ENCODE measurements at places on chromosomes 1 and 21. TPM values are rescaled to one million over a fixed set of nuclear protein-coding genes. Genes with fewer than 3 reads are reported as not detected.

Gene RC3H1
- polyA plus RNA-seq: 13.1 TPM

Gene FCN3
- polyA plus RNA-seq: 1.9 TPM

Gene TTC24
- 1.2 TPM for polyA plus RNA-seq

Gene AGL
- 30.3 TPM for polyA plus RNA-seq

Gene ZBTB48
- 26.6 TPM for polyA plus RNA-seq

Gene PADI2
- polyA plus RNA-seq: 2.6 TPM

Gene CFAP107
- polyA plus RNA-seq: 0.82 TPM

Gene ADAMTS5
- 23.0 TPM for polyA plus RNA-seq

Gene ANKRD35
- polyA plus RNA-seq: 2.2 TPM

GRCh38 chr1:77961392-77961791 is 17.5 kb downstream of the FUBP1 start:
- DNase-seq: no peak

GRCh38 chr1:90198616-90199332 is 203.9 kb downstream of the ZNF326 start:
- no peak for DNase-seq

DNA sequence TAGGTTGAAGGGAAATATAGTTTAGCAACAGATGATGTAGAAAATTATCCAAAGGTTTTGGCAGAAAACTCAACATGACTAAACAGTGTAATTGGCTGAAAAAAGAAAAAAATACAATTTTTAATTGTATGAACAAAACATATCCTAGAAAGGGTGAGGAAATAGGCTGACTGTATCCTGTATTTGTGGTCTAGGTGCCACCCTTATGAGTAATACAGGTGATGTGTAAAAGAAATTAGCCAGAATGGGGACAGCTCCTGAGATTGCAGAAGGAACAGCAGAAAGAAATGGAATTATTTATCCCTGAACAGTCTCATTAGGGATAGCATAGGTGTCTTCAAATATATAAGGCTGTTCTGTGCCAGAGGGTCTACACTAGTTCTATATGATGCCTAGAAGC is 24.6 kb downstream of the DNASE2B start:
- DNase-seq: no peak

DNA sequence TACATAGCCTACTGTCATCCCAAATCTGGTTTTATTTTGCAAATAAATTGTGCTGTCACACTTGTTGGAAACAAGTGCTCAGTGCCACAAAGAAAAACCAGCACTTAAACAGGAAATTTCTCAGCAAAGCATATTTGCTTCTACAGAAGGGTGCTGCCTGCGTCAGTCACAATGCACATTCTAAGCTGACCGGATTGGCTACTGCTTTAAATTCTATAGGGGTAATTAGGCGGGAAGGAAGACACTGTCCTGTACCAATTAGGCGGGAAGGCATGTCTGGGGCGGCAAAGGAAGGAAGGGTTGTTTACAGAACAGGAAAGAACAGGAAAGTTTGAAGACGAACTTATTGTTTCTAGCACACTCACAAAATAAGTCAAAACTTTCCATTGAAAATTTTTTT is 2.8 kb downstream of the IFI16 start:
- no peak for DNase-seq

DNA sequence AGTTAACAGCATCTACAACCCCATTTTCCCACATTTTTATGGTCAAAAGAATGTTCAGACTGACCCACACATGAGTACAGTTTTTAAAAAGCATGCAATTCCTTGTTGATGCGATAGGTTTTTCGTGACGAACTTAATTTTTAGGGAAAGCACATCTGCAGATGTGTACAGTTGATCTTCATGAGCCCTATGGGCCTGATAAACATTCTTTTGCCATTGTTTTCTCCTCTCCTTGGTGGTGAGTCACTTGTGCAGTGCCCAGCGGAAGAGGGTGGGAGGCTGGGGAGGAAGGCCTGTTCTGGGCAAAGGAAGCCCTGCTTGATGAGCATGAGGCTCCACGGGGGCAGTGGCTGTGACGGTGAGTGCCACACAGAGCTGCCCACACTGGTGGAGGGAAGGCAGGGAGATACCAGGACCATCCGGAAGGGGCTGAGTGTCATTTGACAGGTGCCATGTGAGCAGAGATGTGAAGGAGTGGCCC is 5.3 kb downstream of the ARF1 start:
- DNase-seq: no peak

- DNase-seq: no peak
These were observed 34.3 kb downstream of the SSBP3 start for GRCh38 chr1:54371942-54372275.

GRCh38 chr1:109214695-109215623 is 1.2 kb downstream of the SARS1 start:
- DNase-seq: no peak

DNA sequence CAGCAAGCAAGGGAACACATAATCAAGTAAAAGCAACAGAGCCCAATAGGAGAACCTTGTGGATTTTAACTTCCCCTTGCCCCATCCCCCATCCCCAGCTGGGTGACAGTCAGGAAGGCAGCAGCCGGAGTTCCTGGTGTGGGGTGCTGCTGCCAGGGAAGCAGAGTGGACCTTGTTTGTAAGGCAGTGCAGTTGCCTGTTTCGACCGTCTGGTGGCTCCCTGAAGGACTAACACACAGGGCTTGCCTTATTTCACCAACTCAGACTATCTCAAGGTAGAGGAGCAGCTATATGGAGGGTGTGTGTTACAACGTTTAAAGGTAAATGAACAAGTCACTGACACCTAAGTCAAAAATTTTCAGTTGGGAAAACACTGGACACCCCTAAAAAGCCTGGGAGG is 6.6 kb downstream of the KRTAP10-8 start:
- DNase-seq: no peak

DNA sequence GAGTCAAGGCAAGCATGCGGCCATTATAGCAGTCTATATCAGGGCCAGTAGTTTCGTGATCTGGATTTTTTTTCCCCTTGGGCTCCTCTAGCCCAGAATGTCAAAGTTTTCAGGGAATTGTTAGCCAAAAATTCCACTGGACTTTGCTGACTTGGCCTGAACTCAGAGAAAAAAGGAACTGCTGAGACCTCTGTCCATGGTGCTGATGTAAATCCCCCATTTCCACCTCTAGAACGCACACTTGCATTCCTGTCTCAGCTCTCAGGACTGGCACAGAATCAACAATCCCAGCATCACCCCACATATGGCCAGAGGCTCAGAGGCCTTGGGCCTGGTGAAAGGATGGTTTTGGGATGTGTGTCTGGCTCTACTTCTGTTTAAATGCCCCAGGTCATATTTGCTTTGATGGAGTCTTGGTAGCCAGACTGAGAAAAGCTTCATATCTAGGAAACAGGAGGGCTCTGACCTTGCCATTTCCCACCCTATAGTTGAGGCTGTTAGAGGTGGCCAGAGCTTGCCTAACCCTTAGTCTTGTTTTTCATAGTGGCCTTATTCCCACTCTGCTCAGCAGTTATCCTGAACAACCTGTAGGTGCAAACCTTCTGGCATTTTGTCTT is 16.9 kb upstream of the EFCAB14 start:
- no peak for DNase-seq

GRCh38 chr1:44318097-44319088 is 36.7 kb downstream of the ERI3 start:
- DNase-seq: no peak

GRCh38 chr1:20124456-20125057 is 5.2 kb upstream of the PLA2G2D start:
- DNase-seq: no peak

DNA sequence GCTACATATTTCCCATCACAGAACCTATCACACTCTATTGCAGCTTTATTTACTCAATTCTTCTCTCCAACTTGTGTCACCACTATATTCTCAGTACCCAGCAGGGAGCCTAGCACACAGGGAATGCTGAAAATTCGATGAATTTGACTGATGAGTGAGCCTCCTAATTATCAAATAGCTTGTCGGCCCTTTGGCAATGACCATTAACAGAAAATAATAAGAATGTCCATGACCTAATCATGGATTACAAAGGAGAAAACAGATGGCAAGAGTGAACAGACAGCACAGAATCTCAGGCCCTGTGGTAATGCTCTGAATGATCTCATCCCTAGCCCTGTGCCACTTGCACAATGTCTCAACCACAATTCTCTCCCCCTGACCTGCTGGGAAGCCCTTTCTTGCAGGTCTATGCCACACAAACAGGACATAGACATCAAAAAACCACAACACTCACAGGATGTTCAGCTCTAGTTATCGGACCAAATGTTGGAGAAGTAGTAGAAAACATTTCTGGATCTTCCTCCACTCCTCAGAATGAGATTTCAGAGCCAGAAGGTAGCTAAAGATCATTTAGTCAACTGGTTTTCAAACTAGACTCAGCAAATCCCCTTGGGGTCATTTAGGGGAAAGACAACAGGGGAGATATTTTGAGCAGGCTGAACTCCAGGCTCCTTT is 68.4 kb downstream of the LUZP1 start:
- no peak for DNase-seq

DNA sequence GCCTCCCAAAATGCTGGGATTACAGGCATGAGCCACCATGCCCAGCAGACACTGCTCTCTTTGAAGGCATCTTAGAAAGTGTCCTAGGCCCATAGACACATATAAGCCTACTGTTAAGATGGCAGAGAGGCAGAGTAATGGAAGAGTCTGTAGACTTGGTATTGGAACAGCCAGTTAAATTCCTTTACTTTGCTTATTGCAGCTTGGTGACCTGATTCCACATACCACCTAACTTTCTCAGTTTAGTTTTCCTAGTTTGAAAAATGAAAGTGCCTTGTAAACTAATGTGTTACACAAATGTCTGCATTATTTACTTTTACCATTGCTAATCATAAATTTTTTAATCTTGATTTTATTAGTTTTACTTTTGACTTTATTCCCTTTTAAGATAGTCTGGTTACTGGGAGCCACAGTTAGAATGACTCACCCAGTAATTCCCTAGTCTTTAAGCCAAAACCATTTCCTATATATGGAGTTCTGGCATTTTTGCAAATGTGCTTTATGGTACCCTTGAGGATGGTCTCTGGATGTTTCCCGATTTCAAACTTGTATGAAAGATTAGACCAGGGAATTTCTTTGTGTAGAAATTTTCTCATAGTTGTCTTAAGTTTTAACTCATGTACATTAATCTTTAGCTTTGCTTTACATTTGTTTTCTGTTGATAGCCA is 6.4 kb downstream of the SMAP2 start:
- DNase-seq: no peak

GRCh38 chr1:109927356-109927755 is 16.7 kb downstream of the CSF1 start:
- no peak for DNase-seq

GRCh38 chr21:43728154-43728466 is 9.2 kb downstream of the PDXK start:
- DNase-seq: no peak

DNA sequence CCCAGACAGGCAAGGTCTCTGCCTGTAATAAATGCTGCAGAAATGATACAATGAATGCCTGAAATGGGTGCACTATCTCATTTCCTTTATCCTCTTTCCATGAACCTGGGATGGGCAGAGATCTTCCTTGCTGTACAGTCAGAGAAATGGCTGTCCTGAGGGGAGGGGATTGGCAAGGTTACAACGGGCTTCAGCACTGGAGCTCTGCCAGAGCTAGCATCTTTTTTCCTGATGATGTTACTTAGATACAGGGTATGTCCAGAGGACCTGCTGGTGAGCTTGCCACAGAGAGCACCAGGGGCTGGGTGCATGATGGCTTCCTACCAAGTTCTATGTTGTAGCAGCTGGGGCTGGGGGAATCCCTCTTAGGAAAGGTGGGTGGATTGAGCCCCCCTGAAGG is 115.1 kb downstream of the PLXNA2 start:
- no peak for DNase-seq

GRCh38 chr21:34148419-34148804 is 75.0 kb downstream of the MRPS6 start:
- DNase-seq: no peak

- DNase-seq: no peak
These were observed 481.1 kb upstream of the USP24 start for GRCh38 chr1:55696181-55696754.

- DNase-seq: peak; percentile 52
These were observed 14.0 kb upstream of the THEMIS2 start for GRCh38 chr1:27858072-27858948.

DNA sequence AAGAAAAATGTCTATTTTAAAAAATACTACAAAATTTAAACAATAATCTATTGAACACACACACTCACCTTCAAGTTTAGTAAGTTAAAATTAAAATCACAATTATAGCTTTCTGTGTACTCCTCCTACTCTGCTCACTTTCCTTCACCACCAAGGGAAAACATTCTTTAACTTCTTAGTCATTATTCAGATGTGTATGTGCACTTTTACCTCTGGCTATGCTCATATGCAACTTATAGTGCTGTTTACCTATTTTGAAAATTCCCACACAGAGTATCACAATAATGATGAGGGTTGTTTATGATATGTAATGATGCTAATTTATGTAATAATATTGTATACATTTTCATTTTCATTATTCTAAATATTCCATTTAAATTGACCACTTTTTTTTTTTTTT is 661.4 kb downstream of the MRPL39 start:
- no peak for DNase-seq

DNA sequence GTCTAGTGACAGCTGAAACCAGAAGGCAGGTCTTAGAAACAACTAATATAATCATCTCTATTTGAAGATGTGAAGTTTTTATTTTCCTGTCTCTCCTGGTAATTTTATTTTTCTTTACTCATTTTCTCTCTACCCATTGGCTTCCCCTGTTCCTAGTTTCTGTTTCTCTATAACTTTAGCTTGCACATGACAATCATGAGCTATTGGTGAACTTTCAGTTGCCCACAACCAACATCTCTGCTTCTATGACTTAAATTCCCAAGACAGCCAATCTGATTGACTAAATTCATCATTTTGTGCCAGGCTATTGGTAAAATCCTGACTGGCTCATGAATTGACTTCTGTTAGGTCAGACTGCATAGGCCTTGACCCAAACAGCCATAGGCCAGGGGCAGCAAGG is 13.7 kb upstream of the ACADM start:
- no peak for DNase-seq

All from right renal cortex interstitium (tissue), 3 donors.